ENCODE measurements at places on chromosomes 16 and 17. TPM values are rescaled to one million over a fixed set of nuclear protein-coding genes. Genes with fewer than 3 reads are reported as not detected.

GRCh38 chr16:81041696-81042095, 6.1 kb downstream of the ATMIN start:
- no peak for DNase-seq

DNA sequence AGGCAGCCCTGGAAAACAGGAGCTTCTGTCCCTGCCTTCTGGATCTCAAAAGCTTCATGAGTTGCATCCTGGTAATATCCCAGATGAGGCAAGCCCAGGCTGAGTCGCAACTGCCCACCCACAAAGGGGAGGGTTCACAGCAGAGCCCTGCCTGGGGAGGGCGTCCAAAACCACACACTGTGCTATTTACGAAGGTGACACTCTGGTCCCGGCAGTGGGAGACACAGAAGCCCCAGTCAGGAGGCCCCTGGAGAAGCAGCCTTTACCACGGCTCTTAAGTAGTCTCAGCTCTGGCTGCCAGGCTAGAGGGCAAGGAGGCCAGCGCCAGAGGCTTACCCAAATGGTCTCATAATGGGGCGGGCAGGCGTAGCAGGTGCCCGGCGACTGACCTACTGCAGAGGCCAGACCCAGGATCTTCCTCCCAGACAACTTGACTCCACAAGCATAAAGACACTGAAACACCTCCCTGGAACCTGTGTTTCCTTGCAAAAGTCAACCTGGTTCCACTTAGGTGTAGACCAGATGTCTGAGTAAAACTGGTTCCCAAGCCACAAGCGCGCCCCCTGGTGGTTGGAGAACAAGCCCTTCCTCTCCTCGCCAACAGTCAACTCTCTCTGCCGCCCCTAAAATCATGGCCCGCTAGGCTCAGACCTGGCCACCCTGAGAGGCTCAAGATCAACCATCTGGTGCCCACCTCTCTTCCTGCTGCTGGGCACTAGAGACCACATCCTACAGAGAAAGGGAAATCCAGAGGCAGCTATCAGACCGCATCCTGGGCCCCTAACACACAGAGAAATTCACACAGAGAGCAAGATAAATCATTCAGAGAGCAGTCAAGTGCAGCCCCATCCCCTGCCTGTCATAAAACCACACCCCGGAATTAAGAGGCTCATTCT, 5.2 kb downstream of the AXIN2 start:
- peak; percentile 78 for DNase-seq

DNA sequence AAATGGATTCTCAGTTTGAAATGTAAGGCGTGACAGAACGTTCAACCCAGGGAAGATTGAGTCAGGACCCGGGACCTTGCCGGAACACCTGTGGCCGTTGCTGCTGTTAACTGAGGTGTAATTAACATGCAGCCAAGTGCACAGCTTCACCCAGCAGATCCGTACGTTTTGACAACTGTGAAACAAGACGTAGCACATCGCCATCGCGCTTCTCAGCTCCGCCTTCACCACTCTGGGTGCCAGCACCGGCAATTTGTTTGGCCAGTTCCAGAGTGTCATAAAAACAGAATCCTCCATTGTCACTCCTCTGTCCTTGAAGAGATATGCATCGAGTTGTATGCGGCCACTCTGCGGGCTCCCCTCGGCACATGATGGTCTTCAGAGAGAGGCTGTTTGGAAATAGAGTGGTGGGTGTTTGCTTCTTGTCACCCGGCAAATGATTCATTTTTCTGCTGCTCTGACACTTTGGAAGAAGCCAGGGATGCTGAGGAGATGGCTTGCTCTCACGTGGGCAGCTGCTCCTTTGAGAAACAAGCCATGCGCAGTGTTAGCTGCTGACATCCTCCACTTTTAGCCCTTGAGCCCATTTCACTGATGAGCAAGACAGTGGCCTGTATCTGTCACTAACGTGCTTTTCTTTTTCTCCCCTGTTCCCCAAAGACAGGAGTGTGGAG, 22.6 kb downstream of the NAA60 start:
- no peak for DNase-seq

DNA sequence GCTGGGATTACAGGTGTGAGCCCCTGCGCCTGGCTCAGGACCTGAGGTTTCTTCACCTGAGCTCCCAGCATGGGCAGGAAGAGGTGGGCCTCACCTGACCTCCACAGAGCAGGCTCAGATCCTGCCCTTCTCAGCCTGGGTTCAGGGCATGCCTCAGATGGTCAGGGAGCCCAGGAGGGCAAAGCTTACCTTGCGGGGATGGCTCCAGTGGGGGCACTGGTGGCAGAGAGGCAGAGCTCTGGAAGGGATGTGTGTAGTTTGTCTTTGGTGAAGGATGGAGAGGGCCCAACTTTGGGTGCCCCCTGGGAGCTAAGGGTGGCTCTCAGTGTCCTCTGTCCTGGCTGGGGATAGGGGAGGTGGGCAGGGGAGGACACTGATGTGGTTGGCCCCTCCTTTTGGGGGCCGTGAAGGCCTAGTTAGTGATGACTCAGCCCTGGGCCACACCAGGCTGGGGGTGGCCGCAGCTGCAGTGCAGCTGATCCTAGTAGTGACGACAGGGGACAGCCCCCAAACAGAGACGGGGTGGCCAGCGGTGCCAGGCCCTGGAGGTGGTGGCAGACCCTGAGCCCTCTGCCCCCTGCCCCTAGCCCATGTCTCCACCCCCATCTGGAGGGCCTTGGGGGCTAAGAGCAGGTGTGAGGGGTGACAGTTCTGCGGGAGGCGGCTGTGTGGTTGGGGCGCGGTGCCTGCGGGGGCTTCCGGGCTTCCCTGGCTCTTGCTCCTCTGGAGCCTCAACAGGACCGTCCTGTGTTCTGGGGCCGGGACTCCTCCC, 5.8 kb downstream of the NHERF2 start:
- DNase-seq, result no peak

DNA sequence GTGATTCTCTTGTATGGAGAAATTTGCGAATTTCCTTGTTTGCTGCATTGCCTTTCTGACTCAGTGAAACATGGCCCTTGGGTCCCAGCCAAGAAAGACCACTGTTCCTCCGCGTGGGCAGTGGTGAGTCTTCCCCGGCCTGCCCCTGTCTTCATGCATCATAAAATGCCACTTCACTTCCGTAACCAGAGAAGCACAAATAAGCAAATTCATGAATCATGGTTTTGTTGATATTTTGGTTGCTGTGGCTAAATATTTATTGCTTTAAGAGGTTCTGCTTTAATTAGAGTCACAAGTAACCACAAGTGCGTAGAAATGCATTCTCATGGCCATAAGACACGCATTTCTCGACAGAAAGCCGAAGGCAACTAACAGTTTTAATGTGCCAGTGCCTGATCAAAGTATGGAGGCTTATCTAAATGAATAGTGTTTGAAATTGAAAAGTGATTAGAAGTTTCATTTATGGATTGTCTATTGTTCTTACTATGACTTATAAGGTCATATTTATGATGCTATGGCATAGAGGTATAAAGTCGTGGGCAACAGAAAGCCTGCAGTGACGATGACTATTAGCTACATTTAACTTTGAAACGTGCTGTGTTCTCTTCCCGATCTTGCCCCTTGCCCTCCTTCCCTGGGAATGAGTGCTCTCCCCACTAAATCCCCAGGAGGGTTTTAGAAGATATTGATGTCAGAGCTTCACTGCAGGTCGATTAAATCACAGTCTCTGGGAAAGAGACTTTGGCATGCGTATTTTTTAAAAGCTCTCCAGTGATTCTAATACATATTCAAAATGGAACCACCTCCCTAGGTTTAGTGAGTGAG, 76.0 kb downstream of the WIPI1 start:
- peak; percentile 93 for DNase-seq

DNA sequence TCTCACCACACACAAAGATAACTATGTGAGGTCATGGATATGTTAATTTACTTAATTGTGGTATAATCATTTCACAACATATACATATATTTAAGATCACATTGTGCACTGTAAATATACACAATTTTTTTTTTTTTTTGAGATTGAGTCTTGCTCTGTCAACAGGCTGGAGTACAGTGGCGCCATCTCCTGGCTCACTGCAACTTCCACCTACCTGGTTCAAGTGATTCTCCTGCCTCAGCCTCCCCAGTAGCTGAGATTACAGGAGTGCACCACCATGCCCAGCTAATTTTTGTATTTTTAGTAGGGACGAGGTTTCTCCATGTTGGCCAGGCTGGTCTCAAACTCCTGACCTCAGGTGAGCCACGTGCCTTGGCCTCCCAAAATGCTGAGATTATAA, 11.5 kb upstream of the PRSS54 start:
- DNase-seq, result peak; percentile 55

DNA sequence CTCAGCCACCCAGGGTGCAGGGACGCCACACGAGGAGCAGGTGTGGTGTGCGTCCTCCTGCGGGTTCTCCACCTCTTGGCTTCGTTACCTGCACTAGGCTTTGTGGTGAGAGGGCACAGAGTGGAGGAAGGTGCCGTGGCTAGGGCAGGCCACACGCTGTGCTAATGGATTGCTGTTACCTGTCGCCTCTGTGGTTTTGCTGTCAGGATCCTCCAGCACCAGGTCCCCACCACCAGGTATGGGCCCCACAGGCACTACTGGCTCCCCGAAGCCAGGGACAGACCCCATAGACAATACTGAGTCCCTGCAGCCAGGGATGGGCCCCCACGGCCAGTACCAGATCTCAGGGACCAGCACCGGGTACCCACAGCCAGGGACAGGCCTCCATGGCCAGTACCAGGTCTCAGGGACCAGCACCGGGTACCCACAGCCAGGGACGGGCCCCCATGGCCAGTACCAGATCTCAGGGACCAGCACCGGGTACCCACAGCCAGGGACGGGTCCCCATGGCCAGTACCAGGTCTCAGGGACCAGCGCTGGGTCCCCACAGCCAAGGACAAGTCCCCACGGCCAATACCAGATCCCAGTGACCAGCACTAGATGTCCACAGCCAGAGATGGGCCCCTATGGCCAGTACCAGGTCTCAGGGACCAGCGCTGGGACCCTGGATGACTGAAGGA, 315.6 kb downstream of the SEC14L1 start:
- DNase-seq, result no peak

GRCh38 chr17:56635641-56636040, 42.1 kb downstream of the NOG start:
- DNase-seq, result no peak

GRCh38 chr16:15398618-15399316, 3.2 kb downstream of the MPV17L start:
- no peak for DNase-seq

DNA sequence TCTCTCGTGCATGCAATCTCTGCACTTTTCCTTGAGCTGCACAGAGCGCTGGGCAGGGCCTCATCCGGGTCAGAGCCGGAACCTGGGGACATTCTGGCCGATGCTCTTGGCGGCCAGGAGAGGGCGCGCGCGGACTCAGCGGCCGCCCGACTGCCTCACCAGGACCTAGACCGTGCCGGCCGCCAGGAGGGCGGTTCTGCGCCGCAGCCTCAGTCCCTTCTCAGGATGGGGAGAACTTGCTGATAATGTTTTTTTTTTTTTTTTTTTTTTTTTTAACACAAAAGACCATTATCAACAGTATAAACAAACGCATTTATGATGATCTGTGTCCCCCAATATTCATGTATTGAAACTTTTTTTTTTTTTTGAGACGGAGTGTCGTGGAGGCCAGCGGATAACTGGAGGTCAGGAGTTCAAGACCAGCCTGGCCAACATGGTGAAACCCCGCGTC, 8.1 kb upstream of the FLYWCH2 start:
- peak; percentile 77 for DNase-seq

DNA sequence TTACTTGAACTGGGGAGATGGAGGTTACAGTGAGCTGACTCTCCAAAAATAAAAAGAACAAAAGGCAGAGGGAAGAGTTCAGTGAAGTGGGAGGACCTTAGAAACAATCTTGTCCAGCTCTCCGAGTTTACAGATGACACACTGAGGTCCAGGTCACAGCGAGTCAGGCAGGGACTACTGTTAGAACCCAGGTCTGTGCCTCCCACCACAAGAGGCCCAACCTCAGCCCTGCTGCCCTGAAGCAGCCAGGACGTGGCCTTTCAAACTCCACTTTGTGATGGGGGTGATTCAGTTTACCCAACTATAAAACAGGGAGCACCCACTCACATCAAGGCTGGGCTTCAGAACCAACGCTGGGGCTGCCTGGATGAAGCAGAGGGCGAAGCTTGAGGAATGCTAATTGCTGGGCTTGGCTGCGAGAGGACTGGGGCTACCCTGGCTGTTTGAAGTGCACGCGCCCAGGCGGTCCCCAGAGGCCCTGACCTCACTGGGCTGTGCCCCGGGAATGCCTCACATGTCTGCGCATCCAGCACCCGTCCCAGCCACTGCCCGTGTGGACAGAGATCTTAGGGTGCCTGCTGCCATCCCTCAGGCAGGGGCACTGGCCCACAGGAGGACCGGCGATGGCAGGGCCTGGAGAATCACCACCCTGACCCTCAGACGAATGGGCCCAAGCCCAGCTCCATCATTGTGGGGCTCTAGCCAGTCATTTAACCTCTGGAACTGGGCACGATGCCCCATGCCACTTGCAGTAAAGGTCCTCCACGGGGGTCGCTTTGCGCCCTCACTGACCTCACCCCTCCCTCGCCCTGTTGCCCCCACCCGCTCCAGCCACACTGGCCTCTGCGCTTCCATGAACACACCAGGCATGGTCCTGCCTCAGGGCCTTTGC, 11.4 kb downstream of the SLC5A10 start:
- no peak for DNase-seq

- DNase-seq, result peak; percentile 70
Measured at GRCh38 chr17:17414341-17414805, 62.4 kb upstream of the MED9 start.

- DNase-seq, result peak; percentile 50
Measured at GRCh38 chr17:81519284-81520020, 6.9 kb upstream of the ACTG1 start.

- DNase-seq, result peak; percentile 44
Measured at GRCh38 chr17:10754109-10754508, 24.3 kb upstream of the TMEM220 start.

GRCh38 chr17:39695089-39695474, 4.8 kb upstream of the ERBB2 start:
- DNase-seq, result no peak

- DNase-seq, result no peak
Measured at GRCh38 chr16:19765860-19766553, 47.9 kb downstream of the IQCK start.

DNA sequence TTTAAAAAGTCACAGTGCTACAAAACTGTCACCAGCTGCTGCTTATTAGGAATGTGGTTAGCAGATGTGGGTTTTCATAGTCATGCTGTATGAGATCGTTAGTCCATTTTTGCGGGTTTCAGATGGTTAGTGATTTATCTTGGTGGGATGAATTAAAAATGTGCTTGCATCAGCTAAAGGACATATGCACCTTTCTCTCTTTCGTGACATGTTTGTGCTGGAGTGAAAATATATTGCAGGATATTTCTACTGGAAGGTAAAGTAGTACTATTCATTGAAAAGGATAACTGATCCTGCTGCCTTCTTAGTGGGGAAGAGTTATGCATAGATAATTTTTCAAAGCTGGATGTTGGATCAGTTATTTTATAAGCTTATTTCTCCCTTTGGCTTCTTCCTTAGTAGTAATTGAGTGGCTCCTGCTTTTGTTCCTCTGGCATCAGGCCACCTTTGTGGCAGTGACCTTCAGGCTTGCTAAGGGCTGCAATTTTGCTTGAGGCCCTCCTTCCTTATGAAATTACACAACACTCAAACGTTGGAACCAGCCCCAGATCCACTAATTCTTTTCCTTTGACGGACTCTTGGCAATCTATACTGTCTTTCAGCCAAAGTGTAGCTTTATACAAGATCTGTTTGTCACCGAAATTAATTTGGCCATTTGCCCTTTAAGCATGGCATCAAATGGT, 7.5 kb upstream of the SNTB2 start:
- DNase-seq, result peak; percentile 96

TRPV3 gene
- total RNA-seq, result 4.4 TPM

ACBD4 gene
- 7.2 TPM for total RNA-seq

CNGB1 gene
- total RNA-seq, result not detected

G6PC1 gene
- total RNA-seq, result not detected

BEAN1 gene
- 2.7 TPM for total RNA-seq

DLX4 gene
- total RNA-seq, result 0.56 TPM

PRSS21 gene
- 16.4 TPM for total RNA-seq

GRIN2A gene
- total RNA-seq, result not detected

GPRC5C gene
- 17.7 TPM for total RNA-seq

Measured in MCF 10A (cell line).